Right atrium auricular region (tissue), 2 donors: ENCODE measurements at places on chromosomes 12 and 14. TPM values are rescaled to one million over a fixed set of nuclear protein-coding genes. Genes with fewer than 3 reads are reported as not detected.

The SUOX gene
- total RNA-seq = 23.9 TPM

The PPP4R4 gene
- 0.75 TPM for total RNA-seq

The KCNH3 gene
- total RNA-seq = 0.19 TPM

The RNASE3 gene
- total RNA-seq = not detected

The BHLHE41 gene
- total RNA-seq = 13.4 TPM

The YBX3 gene
- total RNA-seq = 612 TPM

The LRRK2 gene
- 7.1 TPM for total RNA-seq

The MYO1H gene
- total RNA-seq = 0.63 TPM
